ENCODE measurements at places on chromosomes 16 and 17. TPM values are rescaled to one million over a fixed set of nuclear protein-coding genes. Genes with fewer than 3 reads are reported as not detected.

The FAM171A2 gene
- not detected for total RNA-seq

The ADAD2 gene
- not detected for total RNA-seq

The HBM gene
- 10.3 TPM for total RNA-seq

DNA sequence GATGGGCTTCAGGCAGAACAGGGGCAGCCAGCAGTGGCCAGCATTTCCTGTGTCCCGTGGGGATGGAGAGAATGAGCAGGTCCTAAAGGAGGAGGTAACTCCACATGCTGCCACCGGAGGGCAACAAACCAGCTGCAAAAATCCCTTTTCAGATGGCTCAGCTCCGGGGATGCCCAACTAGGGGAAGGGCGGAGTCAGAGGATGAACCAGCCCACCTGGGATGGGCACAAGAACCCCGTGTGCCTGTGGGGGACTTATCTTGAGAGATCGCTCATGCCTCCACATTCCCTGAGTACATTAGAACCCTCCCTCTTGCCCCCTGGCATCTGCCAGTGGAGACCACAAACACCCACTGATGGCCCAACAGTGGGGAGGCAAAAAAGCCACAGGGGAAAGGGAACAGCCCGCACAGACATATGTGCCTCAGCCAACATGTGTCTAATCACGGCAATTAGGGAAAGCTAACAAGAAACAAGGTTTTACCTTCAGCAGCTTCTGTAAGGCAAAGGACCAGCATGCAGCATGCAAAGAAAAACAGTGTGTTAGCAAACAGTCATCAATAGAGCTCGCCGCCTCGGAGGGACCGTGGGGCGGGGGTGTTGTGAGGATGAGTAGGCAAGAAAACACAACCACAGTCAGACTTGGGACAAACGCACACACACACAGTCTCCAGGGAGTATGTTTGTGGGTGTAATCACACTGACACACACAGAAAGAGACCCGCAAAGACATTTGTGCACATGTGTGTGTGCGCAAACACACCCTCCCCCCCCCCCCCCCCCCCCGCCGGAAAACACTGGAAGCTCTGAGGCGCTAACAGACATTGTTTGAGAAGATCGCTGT, 64.0 kb downstream of the MYO18A start:
- peaks cover 89% of the 10 kb centered on the region for H3K36me3 ChIP-seq
- no peak overlapping the region for H3K27ac ChIP-seq
- H3K27me3 ChIP-seq, result no peaks in the 10 kb centered on the region

- DNase-seq, result no peak
- H3K4me1 ChIP-seq, result no peaks in the 10 kb centered on the region
- H3K36me3 ChIP-seq, result peaks cover 37% of the 10 kb centered on the region
- H3K4me3 ChIP-seq, result no peak overlapping the region
- no peaks in the 10 kb centered on the region for H3K27me3 ChIP-seq
These were observed 50.1 kb downstream of the XPO6 start for GRCh38 chr16:28161626-28162025.

DNA sequence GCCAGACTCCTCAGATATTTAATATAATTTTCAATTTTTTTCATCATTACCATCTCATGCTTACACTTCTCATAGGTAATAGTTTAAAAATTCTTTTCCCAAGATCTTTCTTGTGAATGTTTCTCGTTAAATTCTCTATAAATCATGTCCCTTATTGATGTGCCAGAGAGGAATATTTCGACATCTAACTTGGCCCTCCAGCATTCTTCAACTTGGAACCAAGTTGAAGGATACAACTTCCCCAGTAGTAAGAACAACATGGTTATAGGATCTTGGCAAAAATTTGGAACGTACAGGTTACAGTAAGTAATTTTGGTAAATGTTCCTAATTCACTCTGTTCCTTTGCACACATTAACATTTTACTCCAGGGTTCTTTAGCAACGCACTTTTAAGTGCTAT, 731.8 kb downstream of the CDH11 start:
- H3K27me3 ChIP-seq, result no peaks in the 10 kb centered on the region
- no peak for DNase-seq
- H3K4me1 ChIP-seq, result no peaks in the 10 kb centered on the region

DNA sequence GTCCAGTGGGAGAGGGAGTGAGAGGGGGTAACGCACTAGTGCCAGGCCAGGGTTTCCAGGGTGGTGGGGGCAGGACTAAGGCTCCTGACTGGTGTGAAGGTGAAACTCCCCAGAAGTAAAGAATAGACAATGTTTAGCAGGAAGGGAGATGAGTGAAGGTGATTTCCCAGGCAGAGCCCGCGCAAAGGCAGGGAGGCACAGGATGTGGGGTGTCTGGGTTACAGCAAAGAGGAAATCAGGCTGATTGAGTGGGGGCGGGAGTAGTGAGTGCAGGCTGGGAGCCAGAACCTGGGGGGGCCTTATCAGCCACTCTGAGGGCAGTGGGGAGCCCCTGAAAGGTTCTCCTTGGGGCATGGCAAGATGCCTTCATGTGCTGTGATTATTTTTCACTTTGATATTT, 167.5 kb downstream of the UTP18 start:
- peaks cover 5% of the 10 kb centered on the region for H3K4me1 ChIP-seq
- no peak overlapping the region for H3K4me3 ChIP-seq
- no peaks in the 10 kb centered on the region for H3K36me3 ChIP-seq
- H3K27me3 ChIP-seq, result no peaks in the 10 kb centered on the region
- DNase-seq, result peak; percentile 58

GRCh38 chr16:23334950-23335349, 32.8 kb downstream of the SCNN1B start:
- H3K27ac ChIP-seq, result no peak overlapping the region
- H3K4me3 ChIP-seq, result no peak overlapping the region
- no peaks in the 10 kb centered on the region for H3K4me1 ChIP-seq
- H3K36me3 ChIP-seq, result no peaks in the 10 kb centered on the region
- H3K27me3 ChIP-seq, result no peaks in the 10 kb centered on the region
- DNase-seq, result no peak

DNA sequence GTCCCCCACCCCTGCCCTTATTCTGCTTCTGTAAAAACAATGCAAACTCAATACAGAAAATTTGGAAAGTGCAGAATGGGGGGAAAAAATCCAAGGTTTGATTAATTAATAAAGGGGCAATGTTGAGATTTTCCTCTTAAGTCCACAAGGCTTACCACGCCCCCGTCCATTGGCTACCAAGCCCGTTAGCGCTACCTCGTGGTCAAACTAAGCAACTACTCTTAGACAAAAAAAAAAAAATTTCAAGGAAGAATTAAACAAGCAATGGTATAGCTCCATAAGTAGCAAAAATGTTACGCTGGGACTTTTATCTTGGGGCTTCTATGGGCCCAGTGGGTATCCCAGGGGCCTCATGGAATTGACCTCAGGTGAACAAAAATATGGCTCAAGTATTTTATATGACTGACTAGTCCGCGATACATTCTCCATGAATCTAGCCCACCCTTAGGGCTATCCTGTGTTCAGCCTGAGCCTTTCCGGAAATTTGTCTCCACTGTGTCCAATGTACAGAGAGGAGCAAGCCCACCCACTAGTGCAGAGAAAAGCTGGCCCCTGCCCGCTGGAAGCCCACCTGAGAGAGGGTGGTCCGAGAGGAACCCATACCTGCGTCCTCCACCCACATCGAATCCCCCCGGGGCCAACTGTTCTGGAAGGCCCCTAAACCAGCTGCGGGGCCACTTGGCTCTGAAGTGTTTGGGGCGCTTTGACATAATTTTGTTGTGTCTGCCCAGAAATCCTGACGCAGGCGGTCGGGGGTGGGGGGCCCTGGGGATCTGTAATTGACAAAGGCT, 19.1 kb upstream of the TEX2 start:
- H3K36me3 ChIP-seq, result no peaks in the 10 kb centered on the region
- no peaks in the 10 kb centered on the region for H3K27me3 ChIP-seq
- peak; percentile 68 for DNase-seq
- H3K4me1 ChIP-seq, result peaks cover 5% of the 10 kb centered on the region

- H3K27me3 ChIP-seq, result no peaks in the 10 kb centered on the region
- DNase-seq, result no peak
- peaks cover 98% of the 10 kb centered on the region for H3K36me3 ChIP-seq
- no peak overlapping the region for H3K27ac ChIP-seq
- H3K4me1 ChIP-seq, result no peaks in the 10 kb centered on the region
These were observed 13.8 kb downstream of the MLYCD start for GRCh38 chr16:83912519-83913244.

DNA sequence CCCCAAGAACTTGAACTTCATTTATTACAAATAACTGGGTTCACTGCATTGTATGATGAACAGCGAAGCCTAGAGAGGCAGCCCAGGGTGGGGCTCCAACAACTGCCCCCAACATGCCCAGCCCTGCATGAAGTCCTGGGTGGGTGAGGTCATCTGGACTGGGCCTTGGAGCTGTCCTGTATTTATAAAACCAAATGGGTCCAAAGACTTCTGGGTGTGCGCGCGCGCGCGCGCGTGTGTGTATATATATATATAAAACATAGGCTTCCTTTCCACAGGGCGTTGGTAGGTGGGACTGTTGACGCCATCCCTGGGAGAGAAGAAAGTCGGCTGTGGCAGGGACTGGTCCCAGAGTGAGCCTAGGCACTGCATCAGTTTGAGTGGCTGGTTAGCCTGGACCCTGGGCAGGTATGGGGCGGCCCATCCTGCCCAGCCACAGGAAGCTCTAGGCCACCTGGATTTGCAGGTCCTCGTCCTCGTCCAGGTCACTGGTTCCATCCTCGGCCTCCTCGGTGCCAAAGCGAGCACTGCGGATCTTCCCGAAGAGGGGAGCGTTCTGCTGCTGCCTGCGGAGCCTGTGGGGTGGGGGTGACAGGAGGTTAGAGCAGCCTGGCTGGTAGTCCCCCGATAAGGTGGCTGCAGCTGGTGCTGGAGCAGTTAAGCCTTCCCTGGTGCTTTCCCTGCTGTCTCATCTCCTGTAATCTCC, 23.9 kb downstream of the CCDC102A start:
- no peak overlapping the region for H3K27ac ChIP-seq
- H3K36me3 ChIP-seq, result peaks cover 57% of the 10 kb centered on the region
- no peaks in the 10 kb centered on the region for H3K27me3 ChIP-seq
- no peak for DNase-seq

DNA sequence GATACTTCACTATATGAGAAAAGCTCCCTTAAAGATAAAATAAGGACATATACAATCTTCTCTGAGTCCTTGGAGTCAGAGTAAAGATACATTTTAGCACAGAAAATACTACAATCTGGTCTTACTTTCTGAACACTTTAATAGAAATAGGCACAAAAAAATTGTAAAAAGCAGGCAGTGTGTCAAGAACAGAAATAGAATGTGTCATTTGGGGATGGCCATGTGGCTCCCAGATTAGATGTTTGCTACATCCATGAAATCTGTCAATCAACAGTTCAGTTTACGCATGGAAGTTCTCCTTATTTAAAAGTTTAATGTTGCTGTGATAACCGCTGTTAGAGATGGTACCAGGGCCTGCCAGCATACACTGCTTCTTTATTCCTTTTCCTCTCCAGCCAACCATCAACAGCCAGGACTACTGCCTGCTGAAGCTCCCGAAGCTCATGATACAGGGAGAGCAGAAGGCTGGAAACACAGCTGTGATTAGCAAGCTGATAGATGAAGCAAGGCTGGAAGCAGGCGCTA, 278.5 kb downstream of the CEP112 start:
- H3K27me3 ChIP-seq, result no peaks in the 10 kb centered on the region
- no peak overlapping the region for H3K27ac ChIP-seq
- no peak overlapping the region for H3K4me3 ChIP-seq
- no peak for DNase-seq
- H3K4me1 ChIP-seq, result no peaks in the 10 kb centered on the region

DNA sequence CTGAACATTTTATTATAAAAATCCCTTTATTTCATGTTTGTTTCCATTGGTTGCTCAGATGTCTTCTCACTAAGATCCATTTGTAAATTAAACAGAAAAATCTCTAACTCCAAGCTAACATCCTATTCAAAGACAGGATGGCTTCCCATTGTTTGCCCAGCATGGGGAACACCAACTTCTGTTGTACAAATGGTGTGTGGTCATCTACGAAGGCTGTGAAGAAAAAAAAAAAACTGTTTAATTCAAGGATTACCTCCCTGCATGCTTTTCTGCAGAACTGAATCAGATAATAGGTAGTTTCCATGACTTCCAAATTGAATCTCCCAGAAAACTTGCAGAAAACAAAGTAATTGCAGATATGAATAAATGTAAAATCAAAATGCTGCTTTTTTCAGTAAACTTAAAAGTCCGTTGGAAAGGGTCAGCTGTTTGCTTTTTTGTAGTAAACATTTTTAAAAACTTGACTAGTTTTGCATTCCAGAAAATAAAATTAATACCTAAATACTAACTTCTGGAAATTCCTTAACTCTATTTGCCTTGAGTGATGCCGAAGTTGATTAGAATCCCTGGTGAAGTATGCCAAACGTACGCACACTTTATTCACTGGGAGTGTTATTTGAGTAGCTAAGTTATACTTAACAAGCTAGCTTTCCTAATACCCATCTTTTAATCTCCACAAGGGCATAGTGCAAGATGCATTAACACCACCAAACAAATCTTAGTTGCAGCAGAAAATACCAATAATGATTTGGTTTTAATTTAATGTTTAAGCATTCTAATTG, 7.7 kb downstream of the SALL1 start:
- no peaks in the 10 kb centered on the region for H3K4me1 ChIP-seq
- H3K27me3 ChIP-seq, result peaks cover 7% of the 10 kb centered on the region
- H3K27ac ChIP-seq, result no peak overlapping the region

DNA sequence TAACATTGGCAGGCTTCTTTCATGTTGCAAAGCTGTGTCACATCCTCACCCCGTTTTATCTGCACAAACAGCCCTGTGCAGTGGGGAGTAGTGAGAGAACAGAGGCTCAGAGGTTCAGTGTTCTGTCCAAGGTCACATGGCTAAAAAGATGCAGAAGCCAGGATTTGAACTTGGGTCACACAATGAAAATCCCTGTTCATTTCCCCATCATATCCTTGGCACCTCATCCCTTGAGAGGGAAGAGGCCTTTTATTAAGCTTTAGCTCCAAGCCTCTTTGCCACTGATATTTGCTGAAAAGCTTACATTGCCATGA, 106.6 kb downstream of the AMFR start:
- H3K4me3 ChIP-seq, result no peak overlapping the region
- no peaks in the 10 kb centered on the region for H3K27me3 ChIP-seq

- DNase-seq, result no peak
- H3K27ac ChIP-seq, result no peak overlapping the region
- no peaks in the 10 kb centered on the region for H3K27me3 ChIP-seq
- H3K4me1 ChIP-seq, result no peaks in the 10 kb centered on the region
These were observed 10.3 kb upstream of the RAB11FIP4 start for GRCh38 chr17:31381165-31381668.

- no peak overlapping the region for H3K27ac ChIP-seq
- H3K36me3 ChIP-seq, result no peaks in the 10 kb centered on the region
- no peaks in the 10 kb centered on the region for H3K27me3 ChIP-seq
- DNase-seq, result no peak
- H3K4me3 ChIP-seq, result no peak overlapping the region
These were observed 18.7 kb upstream of the AQP8 start for GRCh38 chr16:25198021-25198420.
